ENCODE measurements at places on chromosomes 13 and 19. TPM values are rescaled to one million over a fixed set of nuclear protein-coding genes. Genes with fewer than 3 reads are reported as not detected.
A peak's percentile ranks its signal among the peaks of the same experiment; 100 is the strongest.

The ZNF616 gene
- total RNA-seq, result 18.0 TPM

- no peaks in the 10 kb centered on the region for H3K36me3 ChIP-seq
- no peak overlapping the region for H3K27ac ChIP-seq
- H3K4me3 ChIP-seq, result no peak overlapping the region
- H3K4me1 ChIP-seq, result no peaks in the 10 kb centered on the region
- H3K27me3 ChIP-seq, result no peaks in the 10 kb centered on the region
- DNase-seq, result no peak
Measured at GRCh38 chr13:30173303-30173610, 134.1 kb downstream of the KATNAL1 start.

The PTGIR gene
- 1.9 TPM for total RNA-seq

The RDH8 gene
- not detected for total RNA-seq

The CBLC gene
- total RNA-seq, result not detected

GRCh38 chr19:56885173-56885985 lies 44.9 kb upstream of the PEG3 start:
- no peak overlapping the region for H3K4me3 ChIP-seq
- H3K4me1 ChIP-seq, result no peaks in the 10 kb centered on the region
- DNase-seq, result no peak

DNA sequence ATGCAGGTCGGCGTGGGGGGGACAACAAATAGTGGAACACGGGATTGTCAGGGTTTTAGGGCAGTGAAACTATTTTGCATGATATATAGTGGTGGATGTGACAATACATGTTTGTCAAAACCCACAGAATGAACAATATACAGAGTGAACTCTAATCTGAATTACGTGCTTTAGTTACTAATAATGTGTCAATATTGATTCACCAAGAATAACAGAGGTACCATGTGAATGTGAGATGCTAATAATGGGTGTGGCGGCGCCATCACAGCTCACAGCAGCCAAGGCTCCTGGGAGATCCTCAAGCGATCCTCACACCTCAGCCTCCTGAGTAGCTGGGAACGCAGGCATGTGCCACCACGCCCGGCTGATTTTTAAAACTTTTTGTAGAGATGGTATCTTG lies 12.9 kb downstream of the ELAVL1 start:
- peaks cover 41% of the 10 kb centered on the region for H3K36me3 ChIP-seq
- no peaks in the 10 kb centered on the region for H3K27me3 ChIP-seq
- no peak overlapping the region for H3K27ac ChIP-seq
- H3K4me1 ChIP-seq, result peaks cover 3% of the 10 kb centered on the region

GRCh38 chr13:50299546-50300249 lies 284.5 kb downstream of the KCNRG start:
- no peaks in the 10 kb centered on the region for H3K4me1 ChIP-seq
- no peak overlapping the region for H3K4me3 ChIP-seq
- DNase-seq, result no peak
- no peaks in the 10 kb centered on the region for H3K27me3 ChIP-seq

- no peak overlapping the region for H3K4me3 ChIP-seq
- peaks cover 18% of the 10 kb centered on the region for H3K27me3 ChIP-seq
- H3K27ac ChIP-seq, result no peak overlapping the region
- peaks cover 9% of the 10 kb centered on the region for H3K4me1 ChIP-seq
- H3K36me3 ChIP-seq, result peaks cover 29% of the 10 kb centered on the region
Measured at GRCh38 chr19:18000480-18000914, 7.5 kb upstream of the ARRDC2 start.

DNA sequence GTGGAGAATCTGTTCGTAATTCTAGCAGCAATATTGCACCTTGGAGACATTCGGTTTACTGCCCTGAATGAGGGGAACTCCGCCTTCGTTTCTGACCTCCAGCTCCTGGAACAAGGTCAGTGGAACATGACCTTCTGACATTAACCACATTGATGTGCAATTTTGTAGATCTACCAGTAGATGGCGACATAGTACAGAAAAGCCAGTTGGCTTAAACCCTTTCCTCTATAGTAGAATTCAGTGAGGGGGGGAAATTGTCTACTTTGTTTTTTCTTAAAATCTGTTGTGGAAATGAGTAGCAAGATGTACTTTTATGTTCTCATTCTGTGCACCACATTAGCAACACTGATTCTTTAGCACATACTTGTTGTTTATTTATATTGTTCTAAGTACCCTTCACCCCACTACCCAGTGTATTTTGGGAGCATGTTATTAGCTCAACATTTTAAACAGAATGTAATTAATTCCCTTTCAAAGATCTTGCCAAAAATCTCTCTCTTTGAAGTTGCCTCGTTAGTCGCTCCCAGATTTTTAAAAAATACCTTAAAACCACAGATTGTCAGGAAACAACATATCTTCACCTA lies 332.2 kb downstream of the MYO16 start:
- no peak overlapping the region for H3K27ac ChIP-seq
- H3K36me3 ChIP-seq, result no peaks in the 10 kb centered on the region
- H3K4me1 ChIP-seq, result no peaks in the 10 kb centered on the region
- no peak for DNase-seq

GRCh38 chr13:65593298-65593874 lies 1636.8 kb downstream of the PCDH9 start:
- no peaks in the 10 kb centered on the region for H3K27me3 ChIP-seq
- no peak overlapping the region for H3K4me3 ChIP-seq
- no peak for DNase-seq

- H3K27me3 ChIP-seq, result no peaks in the 10 kb centered on the region
- peak within 1 kb of the TSS; percentile 95 for H3K27ac ChIP-seq
- DNase-seq, result no peak
- H3K4me1 ChIP-seq, result peaks cover 69% of the 10 kb centered on the region
- peaks cover 62% of the 10 kb centered on the region for H3K36me3 ChIP-seq
Measured at GRCh38 chr19:1248139-1248785, at the start of gene MIDN. Gene MIDN, plus strand, starts transcription at chr19:1248583. Its CDS starts 1,714 bp downstream, at chr19:1250297.

DNA sequence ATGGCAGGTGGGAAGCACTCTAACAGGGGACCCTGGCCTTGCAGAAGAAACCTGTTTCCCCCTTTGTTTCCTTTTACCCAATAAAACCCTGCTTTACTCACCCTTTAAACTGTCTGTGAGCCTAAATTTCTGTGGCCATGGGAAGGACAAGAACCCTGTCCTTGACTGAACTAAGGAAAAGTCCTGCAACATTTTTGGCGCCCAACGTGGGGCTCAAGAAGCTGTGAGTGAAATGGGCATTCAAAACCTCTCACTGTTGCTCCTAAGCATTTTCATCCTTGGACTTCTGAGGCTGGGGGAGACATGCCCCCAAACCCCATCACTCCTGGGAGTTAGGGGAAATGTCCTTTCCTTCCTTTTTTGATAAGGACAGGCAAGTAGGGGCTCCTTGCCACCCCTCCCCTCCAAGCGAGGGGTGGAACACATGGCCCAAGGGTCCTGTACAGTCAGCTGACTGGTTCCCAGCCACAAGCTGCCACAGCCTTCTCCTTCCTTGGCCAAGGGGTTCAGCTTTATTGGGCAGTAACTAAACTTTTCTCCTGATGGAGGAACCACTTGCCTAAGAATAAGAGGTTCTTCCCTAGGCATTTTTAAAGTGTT lies 381.6 kb downstream of the KLF5 start:
- no peaks in the 10 kb centered on the region for H3K27me3 ChIP-seq
- no peak for DNase-seq
- no peak overlapping the region for H3K27ac ChIP-seq
- no peaks in the 10 kb centered on the region for H3K36me3 ChIP-seq
- H3K4me1 ChIP-seq, result no peaks in the 10 kb centered on the region

DNA sequence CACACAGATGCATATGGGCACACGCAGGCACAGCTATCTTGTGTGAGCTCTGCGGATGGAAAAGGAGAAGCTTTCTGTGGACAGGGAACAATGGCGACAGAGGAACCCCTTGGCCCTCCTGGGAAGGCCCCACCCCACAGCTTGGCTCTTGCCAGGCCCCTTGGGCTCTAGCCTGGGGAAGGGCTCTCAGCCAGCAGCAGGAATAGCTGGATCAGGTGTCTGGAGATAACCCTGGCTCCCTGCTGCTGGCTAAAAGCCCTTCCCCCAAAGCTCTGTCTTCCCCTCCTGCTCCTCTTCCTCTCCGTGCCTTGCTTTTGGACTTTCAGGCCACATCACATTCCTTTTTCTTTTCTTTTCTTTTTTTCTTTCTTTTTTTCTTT lies 24.3 kb downstream of the CEBPA start:
- no peaks in the 10 kb centered on the region for H3K27me3 ChIP-seq
- H3K4me3 ChIP-seq, result no peak overlapping the region
- no peaks in the 10 kb centered on the region for H3K36me3 ChIP-seq
- no peak overlapping the region for H3K27ac ChIP-seq
- peaks cover 23% of the 10 kb centered on the region for H3K4me1 ChIP-seq
- DNase-seq, result no peak

The IZUMO2 gene
- not detected for total RNA-seq

The MUC16 gene
- under 0.01 TPM for total RNA-seq

- H3K27ac ChIP-seq, result no peak overlapping the region
- DNase-seq, result no peak
- no peaks in the 10 kb centered on the region for H3K27me3 ChIP-seq
- H3K4me3 ChIP-seq, result no peak overlapping the region
- no peaks in the 10 kb centered on the region for H3K36me3 ChIP-seq
Measured at GRCh38 chr13:19152403-19152802, 29.2 kb downstream of the TUBA3C start.

GRCh38 chr19:11194173-11194572 lies 3.2 kb downstream of the KANK2 start:
- peaks cover 51% of the 10 kb centered on the region for H3K36me3 ChIP-seq
- H3K4me1 ChIP-seq, result peaks cover 36% of the 10 kb centered on the region
- no peaks in the 10 kb centered on the region for H3K27me3 ChIP-seq
- no peak overlapping the region for H3K4me3 ChIP-seq

- no peaks in the 10 kb centered on the region for H3K27me3 ChIP-seq
- H3K4me1 ChIP-seq, result no peaks in the 10 kb centered on the region
- no peak overlapping the region for H3K4me3 ChIP-seq
- no peaks in the 10 kb centered on the region for H3K36me3 ChIP-seq
- no peak overlapping the region for H3K27ac ChIP-seq
Measured at GRCh38 chr19:54707962-54708361, 16.3 kb upstream of the KIR3DL3 start.

DNA sequence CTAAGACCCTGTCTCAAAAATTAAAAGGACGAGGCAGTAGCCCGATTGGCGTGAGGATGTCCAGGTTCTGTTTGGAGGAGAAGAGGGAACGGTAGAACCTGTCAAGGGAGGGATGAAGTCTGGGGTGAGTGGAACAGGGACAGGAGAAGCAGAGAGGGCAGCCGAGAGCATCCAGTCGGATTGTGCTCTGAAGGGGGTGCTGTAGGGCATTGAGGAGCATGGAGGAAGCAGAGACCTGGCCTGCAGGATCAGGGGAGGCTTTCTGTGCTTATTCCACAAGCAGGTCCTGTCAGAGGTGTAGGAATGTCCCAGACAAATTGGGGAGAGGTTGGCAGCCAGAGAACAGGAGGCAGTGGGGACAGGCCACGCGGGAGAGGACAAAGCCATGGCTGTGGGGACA lies 14.1 kb downstream of the AP2A1 start:
- no peaks in the 10 kb centered on the region for H3K4me1 ChIP-seq
- no peak for DNase-seq
- no peaks in the 10 kb centered on the region for H3K27me3 ChIP-seq

GRCh38 chr13:110388108-110388943 lies 81.2 kb downstream of the COL4A2 start:
- no peaks in the 10 kb centered on the region for H3K36me3 ChIP-seq
- H3K4me1 ChIP-seq, result peaks cover 15% of the 10 kb centered on the region
- peak overlapping the region; percentile 64 for H3K27ac ChIP-seq
- H3K4me3 ChIP-seq, result no peak overlapping the region
- DNase-seq, result no peak
- no peaks in the 10 kb centered on the region for H3K27me3 ChIP-seq

- H3K27ac ChIP-seq, result no peak overlapping the region
- no peak for DNase-seq
- H3K4me3 ChIP-seq, result no peak overlapping the region
- H3K4me1 ChIP-seq, result no peaks in the 10 kb centered on the region
- H3K27me3 ChIP-seq, result no peaks in the 10 kb centered on the region
Measured at GRCh38 chr13:83958531-83958930, 76.3 kb upstream of the SLITRK1 start.

DNA sequence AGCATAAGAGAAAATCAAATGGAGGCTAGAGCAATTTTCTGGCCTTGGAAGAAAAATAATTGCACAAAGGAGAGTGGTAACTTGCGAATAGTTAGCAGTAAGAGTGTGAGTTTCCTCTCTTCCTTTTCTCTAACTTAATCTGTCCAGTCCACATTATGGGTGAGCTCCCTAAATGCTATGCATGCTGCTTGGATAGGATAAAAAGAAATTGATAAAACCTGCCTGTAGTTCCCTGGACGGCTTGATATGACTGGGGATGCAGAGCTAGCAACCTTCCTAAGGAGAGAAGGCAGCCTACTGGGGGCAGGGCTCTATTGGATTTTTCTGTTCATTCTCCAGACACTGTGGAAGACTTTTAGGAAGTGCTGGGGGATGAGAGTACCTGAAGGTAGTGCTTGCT lies 311.3 kb downstream of the LMO7 start:
- H3K4me1 ChIP-seq, result no peaks in the 10 kb centered on the region
- no peak for DNase-seq
- H3K4me3 ChIP-seq, result no peak overlapping the region
- H3K36me3 ChIP-seq, result no peaks in the 10 kb centered on the region
- H3K27me3 ChIP-seq, result no peaks in the 10 kb centered on the region

DNA sequence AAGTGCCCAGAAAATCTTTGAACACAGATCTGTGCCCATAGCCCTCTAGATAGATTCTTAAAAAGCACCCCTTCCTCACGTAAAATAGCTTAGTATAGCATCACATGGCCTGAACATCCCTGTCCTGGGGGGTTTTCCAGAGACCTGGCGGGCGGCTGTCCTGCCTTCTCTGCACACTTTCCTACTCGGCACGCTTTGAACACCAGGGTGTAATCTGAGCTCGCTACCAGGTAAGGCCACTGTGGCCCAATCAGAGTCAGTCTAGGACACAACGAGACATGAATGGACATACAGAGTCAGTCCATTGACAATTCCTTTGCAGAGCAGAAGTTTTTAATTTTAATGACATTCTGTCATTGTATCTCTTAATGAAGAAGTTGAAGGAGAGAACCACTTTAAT lies 8.1 kb downstream of the CYP2A13 start:
- no peak for DNase-seq
- no peak overlapping the region for H3K27ac ChIP-seq
- no peaks in the 10 kb centered on the region for H3K27me3 ChIP-seq
- H3K4me1 ChIP-seq, result no peaks in the 10 kb centered on the region

DNA sequence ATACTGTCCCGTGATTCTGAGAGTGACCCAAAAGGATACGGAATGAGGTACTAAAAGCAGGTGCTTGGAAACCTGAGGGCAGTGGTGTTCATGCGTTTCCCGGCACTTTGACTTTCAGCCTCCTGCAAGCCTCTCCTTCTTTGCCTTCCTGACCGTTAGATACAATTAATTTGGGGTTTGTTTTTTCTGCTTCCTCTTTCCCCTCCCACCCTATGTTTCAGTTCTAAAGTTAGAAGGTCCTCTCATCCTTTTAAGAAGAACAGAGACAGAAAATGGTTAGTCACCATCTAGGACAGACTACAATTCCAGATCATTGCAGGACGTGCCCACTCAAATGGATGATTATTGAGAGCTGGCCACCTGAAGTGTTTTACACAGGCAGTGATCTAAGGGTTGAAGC lies 1.8 kb upstream of the LILRB4 start:
- H3K4me3 ChIP-seq, result no peak overlapping the region
- no peaks in the 10 kb centered on the region for H3K27me3 ChIP-seq
- H3K27ac ChIP-seq, result no peak overlapping the region
- H3K36me3 ChIP-seq, result no peaks in the 10 kb centered on the region

- no peak for DNase-seq
- no peaks in the 10 kb centered on the region for H3K27me3 ChIP-seq
- no peak overlapping the region for H3K27ac ChIP-seq
- no peaks in the 10 kb centered on the region for H3K36me3 ChIP-seq
- no peak overlapping the region for H3K4me3 ChIP-seq
Measured at GRCh38 chr13:68535329-68535728, 1305.2 kb upstream of the PCDH9 start.

GRCh38 chr13:107644136-107644535 lies 571.2 kb downstream of the LIG4 start:
- no peaks in the 10 kb centered on the region for H3K4me1 ChIP-seq
- H3K4me3 ChIP-seq, result no peak overlapping the region
- DNase-seq, result no peak
- no peaks in the 10 kb centered on the region for H3K27me3 ChIP-seq
- no peak overlapping the region for H3K27ac ChIP-seq

All from spinal cord (tissue), 10 donors.